Activated CD4-positive, alpha-beta T cell treated with anti-CD3 and anti-CD28 coated beads, Interleukin-2, amount 50 U/mL, for 24 hours (primary cell): ENCODE measurements at places on chromosomes 1 and 21.

DNA sequence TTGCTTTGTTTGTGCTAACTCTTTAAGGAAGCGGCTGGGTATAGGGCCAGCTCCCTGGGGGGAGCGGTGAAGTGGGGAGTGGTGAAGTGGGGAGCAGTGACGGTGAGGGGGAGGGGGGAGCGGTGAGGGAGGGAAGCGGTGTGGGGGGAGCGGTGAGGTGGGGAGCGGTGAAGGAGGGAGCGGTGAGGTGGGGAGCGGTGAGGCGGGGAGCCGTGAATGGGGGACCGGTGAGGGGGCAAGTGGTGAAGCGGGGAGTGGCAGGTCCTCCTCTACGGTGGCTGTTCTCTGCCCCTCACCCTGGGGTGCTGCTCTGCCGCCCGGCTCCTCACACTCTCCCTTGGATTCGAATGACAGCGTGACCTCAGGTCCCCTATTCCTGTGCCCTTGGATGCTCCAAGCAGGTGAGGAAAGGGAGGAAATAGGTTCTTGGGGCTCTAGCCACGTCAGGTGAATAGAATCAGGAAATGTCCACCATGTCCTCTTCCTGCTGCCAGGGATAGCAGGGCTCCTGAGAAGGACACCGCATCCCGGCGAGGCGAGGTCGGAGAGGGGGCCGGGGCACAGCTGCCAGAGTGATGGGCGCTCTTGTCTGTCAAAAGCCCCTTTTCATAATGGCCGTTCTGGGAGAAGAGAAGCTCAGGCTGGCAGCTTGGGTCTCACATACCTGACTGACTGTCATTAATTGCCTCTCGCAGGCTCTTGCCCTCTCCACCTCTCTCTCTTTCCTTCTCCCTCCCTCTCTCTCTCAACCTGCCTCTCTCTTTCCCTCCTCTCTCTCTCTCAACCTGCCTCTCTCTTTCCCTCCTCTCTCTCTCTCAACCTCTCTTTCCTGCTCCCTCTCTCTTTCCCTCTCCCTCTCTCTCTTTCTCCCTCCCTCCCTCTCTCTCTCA lies 134.2 kb downstream of the PGBD5 start:
- DNase-seq: no peak

DNA sequence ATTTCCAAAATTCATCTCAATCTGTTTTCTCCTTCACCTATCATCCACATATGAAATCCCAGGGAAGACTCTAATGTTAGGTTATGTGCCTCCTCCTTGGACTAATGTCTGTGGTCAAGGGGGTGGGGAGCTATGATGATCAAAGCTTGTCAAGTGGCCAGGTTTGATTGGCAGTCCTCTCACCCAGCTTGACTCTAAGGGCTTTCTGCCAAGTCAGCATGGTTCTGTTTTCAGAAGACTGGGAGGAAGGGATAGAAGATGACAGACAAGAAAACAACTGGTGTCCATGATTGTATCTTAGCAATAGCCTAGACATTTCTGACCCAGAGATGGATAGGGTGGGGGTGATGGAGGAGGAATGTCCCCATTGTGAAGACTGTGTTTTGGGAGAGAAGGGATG lies 9.1 kb upstream of the THEM5 start:
- no peak for DNase-seq

- no peak for DNase-seq
Measured at GRCh38 chr1:26690576-26691031, 5.2 kb upstream of the ARID1A start.

DNA sequence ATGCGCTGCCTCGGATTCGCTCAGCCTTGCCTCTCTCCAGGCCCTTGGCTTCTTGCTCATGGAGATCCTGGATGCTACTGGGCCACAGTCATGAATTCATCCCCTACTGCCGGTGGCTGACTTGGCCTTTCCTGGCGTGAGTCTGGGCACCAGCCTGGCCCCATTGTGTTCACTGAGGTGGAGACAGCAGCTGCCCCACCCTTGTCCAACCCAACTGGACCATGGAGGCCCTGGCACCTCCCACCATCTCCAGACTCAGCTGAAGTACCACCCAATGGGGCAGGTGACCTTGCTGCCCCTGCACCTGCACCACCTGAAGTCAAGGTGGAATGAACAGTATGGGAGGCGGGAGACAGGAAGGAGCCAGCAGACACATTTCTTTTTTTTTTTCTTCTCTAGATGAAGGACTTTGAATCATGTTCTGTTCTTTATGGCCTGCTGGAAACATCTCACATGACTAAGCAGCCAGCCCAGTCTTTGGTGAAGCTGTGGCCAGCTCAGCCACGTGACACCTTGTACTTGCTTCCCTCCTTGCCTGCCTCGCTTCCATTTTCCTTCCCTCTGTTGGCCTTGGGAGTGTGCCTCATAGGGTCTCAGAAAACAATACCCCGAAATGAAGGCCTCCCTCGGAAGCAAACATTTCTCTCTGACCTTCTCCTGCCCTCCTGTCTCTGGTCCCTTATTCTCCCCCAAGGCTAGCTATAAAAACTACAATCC lies 3.8 kb upstream of the SLC30A2 start:
- no peak for DNase-seq

- DNase-seq: no peak
Measured at GRCh38 chr1:109816175-109816811, 52.6 kb upstream of the EPS8L3 start.

- DNase-seq: no peak
Measured at GRCh38 chr1:176847052-176847451, 317.5 kb downstream of the ASTN1 start.

- no peak for DNase-seq
Measured at GRCh38 chr1:240672132-240672811, 60.3 kb upstream of the GREM2 start.

DNA sequence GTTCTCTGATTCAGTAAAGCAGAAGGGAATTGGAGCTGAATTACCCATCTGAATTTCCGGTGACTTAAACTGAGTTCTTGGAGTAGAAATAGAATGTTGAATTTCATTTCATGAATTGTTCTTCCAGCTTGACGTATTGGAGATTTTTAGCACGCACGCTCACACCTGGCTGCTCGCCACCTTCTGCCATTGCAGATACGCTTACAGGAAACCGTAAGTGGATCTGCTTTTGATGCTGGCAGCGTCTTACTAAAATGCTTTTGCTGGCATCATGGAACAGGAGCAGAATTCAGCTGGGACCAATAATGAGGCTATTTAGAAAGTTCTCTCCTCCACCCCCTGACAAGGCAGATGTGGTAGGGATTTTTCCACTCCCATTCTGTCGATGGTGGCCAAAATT lies 17.7 kb upstream of the ELAVL4 start:
- DNase-seq: no peak

DNA sequence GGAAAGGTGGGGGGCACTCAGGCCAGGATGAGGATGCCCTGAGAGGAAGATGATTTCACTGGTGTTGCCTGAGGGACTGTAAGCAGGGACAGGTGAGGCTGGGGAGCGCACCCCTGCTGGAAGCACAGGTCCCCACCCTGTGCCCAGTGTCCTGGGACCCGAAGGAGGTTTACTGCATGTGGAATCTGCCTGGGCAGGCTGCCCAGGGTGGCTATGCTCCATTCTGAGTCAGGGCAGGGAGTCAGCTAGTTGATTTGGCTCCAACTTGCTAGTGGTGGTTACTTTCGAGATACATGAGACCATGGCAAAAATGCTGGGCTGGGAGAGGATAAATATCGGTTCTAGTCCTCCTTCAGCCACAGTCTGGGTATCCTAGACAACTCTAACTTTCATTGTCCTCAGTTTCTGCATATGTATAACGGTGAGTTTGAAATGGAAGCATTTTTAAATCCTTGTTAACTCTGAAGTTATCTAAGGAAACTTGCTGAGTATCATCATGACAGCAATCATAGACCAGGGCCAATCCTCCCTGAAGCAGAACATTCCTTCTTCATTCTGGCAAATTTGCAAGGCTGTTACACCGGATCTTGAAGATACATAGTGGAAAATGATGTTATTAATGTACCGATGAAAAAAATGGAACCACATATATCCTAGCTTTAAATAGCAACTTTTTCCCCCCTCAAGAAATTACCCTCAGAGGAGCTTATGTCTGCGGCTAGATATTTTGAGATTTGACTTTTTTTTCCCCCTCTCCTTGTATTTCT lies 7.7 kb downstream of the TLR5 start:
- no peak for DNase-seq

GRCh38 chr1:101653482-101653946 lies 343.2 kb downstream of the OLFM3 start:
- no peak for DNase-seq

GRCh38 chr1:45394342-45394741 lies 54.1 kb upstream of the MUTYH start:
- DNase-seq: no peak

DNA sequence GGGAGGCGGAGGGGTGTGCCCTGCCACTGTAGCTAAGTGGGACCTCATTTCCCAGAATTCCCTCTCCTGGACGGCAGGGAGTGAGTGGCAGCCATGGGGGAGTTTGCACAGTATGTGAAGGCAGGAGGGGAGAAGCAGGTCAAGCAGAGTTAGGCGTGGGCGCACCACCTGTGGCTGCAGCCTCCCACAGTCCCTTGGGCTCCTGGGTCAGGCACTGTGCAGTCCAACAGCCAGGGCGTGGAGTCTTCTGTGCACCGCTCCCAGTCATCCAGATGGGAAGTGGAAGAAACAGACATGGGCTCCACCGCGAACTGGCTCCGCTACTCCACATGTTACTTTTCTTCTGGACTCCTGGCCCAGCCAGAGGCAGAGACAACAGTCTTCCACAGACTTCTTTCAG lies 85.4 kb upstream of the TIAM1 start:
- no peak for DNase-seq

DNA sequence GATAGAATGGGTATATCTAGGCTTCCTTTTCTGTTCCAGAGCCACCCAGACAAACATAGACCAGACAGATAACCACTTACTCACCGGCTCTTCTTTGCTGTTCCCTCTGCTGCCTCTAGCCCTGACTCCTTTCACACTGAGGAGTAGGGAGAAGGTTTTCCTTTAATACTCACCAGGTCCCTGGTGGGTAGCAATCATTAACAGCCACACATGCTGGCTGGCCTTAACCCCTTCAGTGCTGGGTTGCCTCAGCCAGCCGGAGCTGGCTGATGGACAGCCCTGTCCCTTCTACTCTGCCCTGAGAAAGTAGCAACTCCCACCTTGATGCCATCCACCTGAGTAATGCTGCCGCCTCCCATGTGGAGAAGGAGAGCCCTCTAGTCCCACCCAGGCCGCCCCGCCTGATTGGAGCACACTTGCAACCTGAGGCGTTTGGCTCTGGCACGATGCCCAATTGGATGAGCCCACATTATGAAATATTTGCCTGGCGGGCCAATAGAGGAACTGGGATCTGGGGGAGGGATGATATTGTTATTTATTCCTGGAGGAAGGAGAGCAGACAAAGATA lies 71.6 kb downstream of the PLEKHA6 start:
- no peak for DNase-seq

- no peak for DNase-seq
Measured at GRCh38 chr1:116804736-116805135, 50.5 kb downstream of the CD2 start.

DNA sequence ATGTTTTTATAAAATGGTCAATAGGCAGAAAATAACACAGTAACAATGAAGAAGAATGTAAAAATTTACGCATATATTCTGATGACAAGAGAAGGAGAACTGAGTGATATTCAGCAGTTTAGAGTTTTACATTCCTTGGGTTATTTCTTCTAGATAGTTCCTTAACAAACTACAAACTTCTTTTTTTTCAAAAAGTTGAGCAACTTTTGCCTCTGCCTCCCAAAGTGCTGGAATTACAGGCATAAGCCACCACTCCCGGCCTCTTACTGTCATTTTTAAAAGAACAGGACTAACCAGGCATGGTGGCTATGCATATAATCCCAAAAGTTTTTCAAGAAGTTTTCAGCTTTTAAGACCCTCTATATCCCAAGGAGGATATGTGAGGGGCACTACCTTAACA lies 32.9 kb downstream of the ARNT start:
- DNase-seq: no peak

DNA sequence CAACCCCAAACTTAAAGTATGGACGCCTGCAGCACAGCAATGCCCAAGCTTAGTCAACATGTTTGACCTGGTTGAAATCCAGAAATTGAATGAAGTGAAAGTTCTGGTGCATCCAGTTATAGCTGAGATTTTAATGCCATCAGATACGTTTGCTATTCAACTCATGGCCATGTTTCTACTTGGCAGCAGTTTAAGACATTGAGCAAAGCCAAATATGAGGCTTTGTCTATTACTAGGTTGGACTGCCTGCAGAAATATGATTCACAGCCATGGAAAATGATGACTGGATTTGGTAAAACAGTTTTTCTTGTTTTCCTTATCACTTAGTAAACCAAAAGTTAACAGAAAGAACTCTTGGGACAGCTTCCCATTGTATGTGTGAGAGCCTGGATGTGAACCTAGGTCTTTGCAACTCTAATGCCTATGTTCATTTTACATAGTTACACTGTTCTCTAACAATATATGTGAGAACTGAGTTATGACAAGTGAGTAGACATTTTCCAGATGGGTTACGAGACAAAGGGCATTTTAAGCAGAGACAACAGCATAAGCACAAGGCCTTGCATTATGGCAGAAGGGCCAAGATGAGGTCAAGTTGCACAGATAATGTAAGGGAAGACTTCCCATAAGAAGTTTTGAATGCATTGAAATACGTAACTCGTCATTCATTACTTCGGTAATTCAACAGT lies 32.4 kb upstream of the MYSM1 start:
- no peak for DNase-seq

DNA sequence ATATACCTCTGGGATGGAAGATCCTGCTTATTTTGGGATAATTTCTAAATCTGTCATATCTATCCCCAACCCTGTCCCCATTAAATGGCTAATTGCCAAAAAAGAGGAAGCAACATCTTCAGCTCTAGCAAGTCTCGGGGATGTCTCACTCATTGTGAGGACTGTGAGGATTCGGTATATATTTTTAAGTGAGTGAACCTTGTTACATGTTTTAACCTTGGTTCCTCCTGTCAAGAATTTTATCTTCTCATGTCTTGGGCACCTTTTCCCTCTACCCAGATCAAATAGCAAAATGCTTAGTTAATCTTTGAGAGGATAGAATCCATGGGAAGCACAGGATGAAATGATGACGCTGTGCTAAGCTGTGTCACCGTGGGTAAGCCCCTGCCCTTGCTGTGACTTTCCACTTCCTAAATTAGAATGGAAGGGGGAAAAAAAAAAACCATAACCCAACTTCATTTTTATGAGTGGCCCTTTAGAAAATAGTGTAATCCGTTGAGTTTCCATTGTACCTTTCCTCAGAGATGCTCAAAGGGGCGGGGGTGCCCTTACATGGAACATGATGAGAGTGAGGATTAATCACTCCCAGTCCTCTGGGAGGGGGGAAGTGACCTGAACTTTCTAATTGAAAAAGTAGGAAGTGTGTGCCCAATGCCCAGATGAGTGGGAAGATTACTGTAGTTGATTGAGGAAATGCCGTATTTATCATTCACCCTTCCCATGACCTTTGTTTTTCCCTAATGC lies 7.6 kb downstream of the ATP1A1 start:
- no peak for DNase-seq

- no peak for DNase-seq
Measured at GRCh38 chr1:23354245-23354644, 10.2 kb upstream of the HNRNPR start.
